ENCODE measurements at places on chromosomes 13 and 19. TPM values are rescaled to one million over a fixed set of nuclear protein-coding genes. Genes with fewer than 3 reads are reported as not detected.

GRCh38 chr13:47100214-47100853, 203.5 kb upstream of the HTR2A start:
- DNase-seq, result no peak

DNA sequence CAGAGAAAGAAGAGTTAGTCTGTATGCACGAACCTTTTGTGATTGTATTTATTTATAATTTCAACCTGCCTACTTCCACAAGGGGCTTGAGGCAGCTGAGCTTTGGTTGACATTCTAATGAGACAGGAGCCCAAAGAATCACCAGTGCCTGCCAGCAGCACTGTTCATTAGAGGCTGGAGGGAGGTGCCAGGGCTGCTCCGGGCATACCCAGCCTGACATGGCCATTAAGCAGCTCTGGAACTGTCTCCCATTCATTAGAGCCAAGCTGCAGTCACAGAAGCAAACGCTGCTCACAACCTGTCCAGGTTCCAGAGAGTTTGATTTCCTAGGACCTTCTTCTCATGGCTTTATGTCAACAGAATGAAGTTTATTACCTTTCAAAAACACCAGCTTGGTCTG, 425.5 kb downstream of the RFC3 start:
- no peak for DNase-seq

GRCh38 chr13:21703846-21704245, 33.0 kb downstream of the FGF9 start:
- no peak for DNase-seq

GRCh38 chr19:371501-372168, 27.0 kb upstream of the MIER2 start:
- DNase-seq, result no peak

GRCh38 chr13:28716511-28716910, 2.3 kb downstream of the SLC46A3 start:
- DNase-seq, result no peak

DNA sequence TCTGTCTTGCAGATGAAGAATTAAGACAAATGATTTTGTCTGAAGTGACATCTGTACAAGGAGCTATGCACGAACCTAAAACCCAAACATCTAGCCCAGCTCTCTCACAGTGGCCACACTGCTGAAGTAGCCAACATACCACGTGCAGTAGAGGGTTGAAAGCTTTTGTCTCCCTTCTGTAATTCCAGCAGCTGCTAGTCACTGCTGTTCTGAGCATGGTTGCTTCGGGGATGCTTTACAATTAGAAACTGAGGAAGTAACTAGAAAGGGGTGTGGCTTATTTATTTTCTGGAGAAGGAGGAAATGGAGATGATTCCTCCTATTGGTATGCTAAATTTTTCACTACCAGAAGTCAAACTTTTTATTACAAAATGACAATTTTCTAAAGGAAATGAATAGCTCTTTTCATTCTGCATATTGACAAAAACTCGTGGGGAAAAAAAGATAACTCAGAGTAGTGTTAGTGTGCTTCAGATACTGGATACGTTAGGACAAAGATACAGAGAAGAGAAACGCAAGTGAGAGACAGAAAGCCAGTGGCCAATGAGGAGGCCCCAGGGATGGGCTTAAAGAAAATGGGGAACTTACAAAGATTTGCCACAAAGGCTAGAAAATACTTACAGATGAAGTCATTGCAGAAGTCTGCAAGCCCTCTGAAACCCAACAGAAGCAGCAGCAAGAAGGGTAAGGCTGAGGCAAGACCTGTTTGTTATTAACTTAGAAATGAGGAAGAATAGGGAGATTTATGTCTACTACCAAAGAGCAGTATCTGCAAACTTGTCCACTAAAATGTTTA, 192.7 kb upstream of the MIR17HG start:
- peak; percentile 53 for DNase-seq

GRCh38 chr19:3866910-3867638, 1.8 kb downstream of the ZFR2 start:
- DNase-seq, result no peak

GRCh38 chr19:30587869-30588268, 215.7 kb downstream of the ZNF536 start:
- DNase-seq, result no peak

- no peak for DNase-seq
Observed at GRCh38 chr13:100124265-100124664, 35.4 kb downstream of the PCCA start.

The ZNF606 gene
- 55.6 TPM for total RNA-seq

The KLK15 gene
- not detected for total RNA-seq

DNA sequence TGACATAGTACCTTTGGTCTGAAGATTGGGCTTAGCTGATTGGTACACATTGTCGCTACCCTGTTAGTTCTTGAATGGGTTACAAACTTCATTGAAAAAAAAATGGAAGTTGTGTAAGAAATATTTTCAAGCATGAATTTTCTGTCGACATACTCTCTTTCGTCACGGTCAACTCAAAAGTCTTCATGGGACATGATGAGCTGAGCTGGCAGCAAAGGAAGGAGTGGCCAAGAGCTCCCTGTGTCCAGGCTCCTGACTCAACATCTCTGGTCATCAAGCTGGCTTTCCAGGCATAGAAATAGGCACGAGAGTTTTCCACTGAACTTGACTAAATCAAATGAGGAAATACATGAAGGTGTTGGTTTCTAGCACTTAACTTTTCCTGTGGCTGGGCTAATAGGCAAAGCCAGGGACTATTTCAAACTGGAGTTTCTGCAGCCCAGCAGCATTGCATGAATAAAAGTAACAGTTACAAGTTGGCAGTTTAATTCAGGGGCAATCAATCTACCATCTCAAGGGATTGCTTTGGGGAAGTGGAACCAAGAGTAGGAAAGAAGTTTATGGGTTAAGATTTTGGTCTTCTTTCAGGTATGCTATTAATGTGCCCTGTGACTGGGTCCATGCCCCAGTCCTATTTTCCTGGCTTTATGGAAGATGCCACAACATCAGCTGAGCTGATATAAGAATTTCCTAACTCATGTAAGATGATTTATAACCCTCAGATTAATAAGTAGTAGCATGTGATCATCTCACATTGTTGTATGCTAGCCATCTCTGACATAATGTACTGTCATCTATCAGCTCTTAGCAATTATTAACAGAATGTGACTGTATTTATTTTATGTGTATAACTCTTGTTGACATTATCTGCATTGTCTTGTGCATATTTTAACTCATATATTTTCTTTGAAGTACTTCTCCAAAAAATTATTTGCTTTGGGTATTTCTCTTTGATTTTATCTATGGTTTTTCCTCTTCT, 385.8 kb downstream of the DLEU7 start:
- DNase-seq, result no peak

GRCh38 chr13:65856431-65856830, 1373.7 kb downstream of the PCDH9 start:
- DNase-seq, result no peak

DNA sequence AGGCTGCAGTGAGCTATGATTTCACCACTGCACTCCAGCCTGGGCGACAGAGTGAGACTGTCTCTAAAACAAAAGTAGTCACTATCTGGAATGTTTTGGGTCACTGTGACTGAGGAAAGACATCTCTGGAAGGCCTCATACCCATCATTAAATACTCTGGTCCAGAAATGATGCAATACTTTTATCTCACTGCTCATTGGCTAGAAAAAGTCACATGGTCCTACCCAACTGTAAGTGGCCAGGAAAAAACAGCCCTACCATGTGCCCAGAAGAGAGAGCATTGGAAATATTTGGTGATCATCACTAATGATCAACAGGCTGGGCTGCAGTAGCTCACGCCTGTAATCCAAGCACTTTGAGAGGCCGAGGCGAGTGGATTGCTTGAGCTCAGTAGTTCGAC, 29.8 kb downstream of the PNPLA6 start:
- DNase-seq, result no peak

GRCh38 chr13:27496536-27497273, 46.3 kb upstream of the MTIF3 start:
- DNase-seq, result no peak

GRCh38 chr13:68490594-68490993, 1260.5 kb upstream of the PCDH9 start:
- no peak for DNase-seq

GRCh38 chr13:112330479-112331381, 45.4 kb upstream of the SPACA7 start:
- DNase-seq, result peak; percentile 45

DNA sequence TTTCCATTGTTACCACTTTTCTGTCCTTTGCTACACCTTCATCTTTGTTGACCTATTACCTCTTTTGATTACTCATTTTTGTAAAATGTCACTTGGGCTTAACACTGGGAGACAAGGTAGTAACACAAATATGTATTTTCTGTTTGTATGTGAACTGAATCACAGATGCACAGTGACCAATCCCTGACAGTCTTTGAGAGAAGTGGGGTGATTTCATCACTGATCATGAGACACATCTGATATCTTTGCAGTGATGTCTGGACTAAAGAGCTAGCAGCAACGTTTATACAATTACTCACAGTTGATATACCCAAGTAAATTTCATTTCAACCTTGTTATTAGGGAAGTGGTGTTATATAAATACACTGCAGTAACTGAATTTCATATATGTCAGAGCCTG, 1397.4 kb upstream of the SPRY2 start:
- no peak for DNase-seq

DNA sequence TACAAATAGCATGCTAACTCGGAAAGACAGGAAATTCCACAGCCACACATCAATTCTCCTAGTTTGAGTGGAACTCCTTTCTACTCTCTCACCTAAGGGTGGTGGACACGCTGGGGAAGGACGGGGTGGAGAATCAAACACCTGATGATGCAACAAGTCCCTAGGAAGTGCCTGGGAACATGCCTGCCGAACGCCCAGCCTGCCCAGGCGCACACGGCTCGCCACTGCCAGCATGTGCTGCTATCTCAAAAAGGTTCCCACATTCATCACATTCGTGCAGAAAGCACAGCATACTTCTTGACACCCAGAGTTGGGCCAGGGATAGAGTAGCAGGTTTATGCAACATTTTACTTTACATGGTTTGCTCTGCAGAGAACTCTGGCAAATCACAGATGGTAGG, 164.6 kb downstream of the ABCC4 start:
- no peak for DNase-seq

The C19orf33 gene
- 58.9 TPM for total RNA-seq

The ZNF431 gene
- 48.4 TPM for total RNA-seq

GRCh38 chr13:95002126-95002525, 289.8 kb upstream of the SOX21 start:
- DNase-seq, result peak; percentile 45

GRCh38 chr19:15072930-15073647, 8.9 kb upstream of the OR1I1 start:
- DNase-seq, result peak; percentile 59

The GARIN5A gene
- 13.3 TPM for total RNA-seq

DNA sequence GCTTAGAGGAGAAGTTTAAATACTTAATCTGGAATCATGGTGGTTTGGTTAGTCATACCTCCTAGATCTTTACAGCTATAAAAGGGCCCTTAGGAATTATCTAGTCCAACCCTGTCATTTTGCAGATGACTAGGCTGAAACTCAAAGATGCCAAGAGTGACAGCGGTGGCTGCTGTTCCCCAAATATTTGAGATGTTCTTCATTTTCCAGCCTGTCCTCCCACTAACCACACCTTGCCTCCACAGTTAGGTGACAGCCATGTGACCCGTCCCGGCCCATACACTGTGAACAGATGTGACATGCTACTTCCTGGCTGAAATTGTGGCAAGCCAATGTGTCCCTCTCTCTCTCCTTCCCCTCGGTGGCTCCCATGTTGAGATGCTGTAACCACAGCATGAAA, 225.5 kb upstream of the IPO5 start:
- no peak for DNase-seq

- peak; percentile 52 for DNase-seq
Observed at GRCh38 chr19:5624018-5624663, 1.3 kb downstream of the SAFB start.

The FXYD7 gene
- 15.9 TPM for total RNA-seq

- DNase-seq, result peak; percentile 70
Observed at GRCh38 chr19:48913114-48913889, 13.2 kb downstream of the NUCB1 start.

Measured in GM23338 (cell line).